ENCODE measurements at places on chromosomes 12 and 14.
A peak's percentile ranks its signal among the peaks of the same experiment; 100 is the strongest.

DNA sequence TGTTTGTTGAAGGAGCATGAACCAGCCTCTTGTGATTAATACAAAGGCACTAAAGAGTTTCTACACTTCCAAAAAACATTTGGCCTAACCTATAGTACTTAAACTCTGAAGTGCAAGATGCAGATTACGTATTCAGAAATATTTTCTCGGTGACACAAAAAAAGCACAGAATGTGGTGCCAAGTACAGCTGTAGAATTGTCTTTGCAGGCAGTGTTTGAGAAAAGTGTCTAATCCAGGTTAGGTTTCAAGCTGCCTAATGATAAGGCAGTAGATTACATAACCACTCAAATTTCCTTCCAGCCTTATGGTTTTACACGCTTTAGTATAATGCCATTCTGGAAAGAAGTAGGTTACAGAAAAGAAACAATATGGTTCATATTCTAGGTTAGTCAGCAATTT is 205.2 kb downstream of the KLHL28 start:
- no peak for DNase-seq

DNA sequence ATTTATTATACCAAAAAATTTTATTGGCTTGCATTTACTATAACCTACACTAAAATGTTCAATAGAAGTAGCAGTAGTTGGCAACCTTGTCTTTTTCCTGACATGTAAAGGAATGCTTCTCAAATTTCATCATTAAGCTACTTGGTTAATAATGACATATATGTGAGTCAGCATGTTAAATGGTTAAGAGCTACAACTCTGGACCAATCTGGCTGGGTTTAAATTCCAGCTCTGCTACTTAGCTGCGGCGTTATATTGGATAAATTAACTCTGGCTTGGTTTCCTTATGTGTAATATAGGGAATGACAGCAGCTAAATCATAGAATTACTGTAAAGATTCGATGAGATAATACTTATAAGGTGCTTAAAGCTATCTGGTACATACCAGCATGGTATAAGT is 53.7 kb upstream of the OTOGL start:
- DNase-seq, result no peak

DNA sequence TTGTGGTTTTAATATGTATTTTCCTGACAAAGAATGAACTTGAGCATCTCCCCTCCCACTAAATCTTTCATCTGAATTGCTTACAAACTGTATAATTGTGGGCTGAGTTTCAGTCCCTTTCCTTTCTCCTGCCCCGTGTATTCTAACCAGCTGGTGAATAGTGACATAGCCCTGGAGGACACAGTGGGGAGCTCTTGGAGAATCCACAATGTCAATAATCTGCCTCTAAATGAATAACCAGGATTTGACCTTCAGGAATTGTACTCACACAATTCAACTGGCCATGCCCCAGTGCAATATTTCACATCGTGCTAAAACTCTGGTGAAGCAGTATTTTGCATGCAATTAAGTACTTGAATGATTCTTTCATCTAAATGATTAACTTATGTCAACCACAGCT is 177.2 kb downstream of the C12orf42 start:
- DNase-seq, result peak; percentile 79

DNA sequence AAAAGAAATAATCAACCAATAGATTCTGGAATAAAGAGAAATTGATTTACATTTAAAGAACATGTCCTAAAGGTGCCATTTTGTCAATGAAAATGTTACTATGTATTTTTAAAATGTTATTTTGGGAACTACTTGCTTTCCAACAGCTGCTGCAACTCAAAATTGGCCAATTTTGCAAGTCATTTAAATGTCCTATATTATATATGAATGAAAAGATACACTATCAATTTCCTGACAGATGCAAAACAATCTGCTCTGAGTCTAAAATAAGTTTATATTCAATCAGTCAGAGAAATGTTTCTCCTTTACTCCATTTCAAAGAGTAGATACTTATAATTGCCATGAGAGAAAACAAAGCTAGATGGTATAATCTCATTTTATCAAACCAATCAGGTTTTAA is 247.2 kb downstream of the ACSS3 start:
- DNase-seq, result no peak

GRCh38 chr14:29749327-29749726 is 178.3 kb downstream of the PRKD1 start:
- DNase-seq, result no peak

GRCh38 chr12:52086366-52086765 is 6.9 kb downstream of the SMIM41 start:
- DNase-seq, result no peak
